Lower lobe of right lung (tissue), 2 donors: ENCODE measurements at places on chromosomes 6 and 20. TPM values are rescaled to one million over a fixed set of nuclear protein-coding genes. Genes with fewer than 3 reads are reported as not detected.

RPS18 gene
- total RNA-seq = 1,662 TPM

ABHD16A gene
- 56.4 TPM for total RNA-seq

FHL5 gene
- 23.7 TPM for total RNA-seq

ZNF343 gene
- total RNA-seq = 8.8 TPM

- DNase-seq = no peak
Measured at GRCh38 chr20:32357375-32357868, 709 bp upstream of the ASXL1 start.

- DNase-seq = no peak
Measured at GRCh38 chr6:27966044-27966443, 9.0 kb downstream of the OR2B6 start.

DNA sequence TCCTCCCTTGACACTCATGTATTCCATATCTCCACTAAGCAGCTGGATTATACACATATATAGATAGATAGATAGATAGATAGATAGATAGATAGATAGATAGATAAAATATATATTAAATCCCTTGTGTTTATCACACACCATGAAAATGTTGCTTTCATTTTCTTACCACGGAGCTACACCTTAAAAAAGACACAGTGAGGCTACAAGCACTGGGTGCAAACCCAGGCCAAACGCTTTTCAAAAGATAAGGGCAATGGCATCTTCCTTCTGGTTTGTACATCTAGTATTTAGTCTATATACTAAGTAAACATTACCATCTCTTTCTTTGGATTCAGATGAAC lies 377.1 kb downstream of the ESR1 start:
- DNase-seq = no peak

GRCh38 chr6:29461021-29461814 lies 4.3 kb downstream of the OR2H1 start:
- no peak for DNase-seq
